Omental fat pad (tissue), 4 donors: ENCODE measurements at places on chromosomes 1 and 21.

DNA sequence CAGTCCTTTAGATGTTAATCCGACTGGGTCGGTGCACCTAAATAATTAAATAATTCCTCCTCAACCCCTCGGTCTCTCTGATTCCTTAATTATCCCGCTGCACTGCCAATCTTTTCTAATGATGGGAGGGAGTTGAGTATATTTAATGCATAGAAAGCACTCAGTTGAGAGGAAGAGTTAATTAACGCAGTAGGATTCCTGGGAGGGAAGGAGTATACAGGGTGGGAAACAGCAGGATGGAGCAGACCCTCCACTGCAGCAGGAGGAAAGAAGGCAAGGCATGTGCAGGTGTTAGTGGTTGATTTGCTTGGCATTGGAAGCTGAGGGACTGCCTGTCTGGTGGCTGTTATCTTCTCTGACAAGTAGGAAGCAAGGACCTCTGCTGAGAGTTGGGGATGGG lies 9.9 kb upstream of the REN start:
- DNase-seq = no peak

DNA sequence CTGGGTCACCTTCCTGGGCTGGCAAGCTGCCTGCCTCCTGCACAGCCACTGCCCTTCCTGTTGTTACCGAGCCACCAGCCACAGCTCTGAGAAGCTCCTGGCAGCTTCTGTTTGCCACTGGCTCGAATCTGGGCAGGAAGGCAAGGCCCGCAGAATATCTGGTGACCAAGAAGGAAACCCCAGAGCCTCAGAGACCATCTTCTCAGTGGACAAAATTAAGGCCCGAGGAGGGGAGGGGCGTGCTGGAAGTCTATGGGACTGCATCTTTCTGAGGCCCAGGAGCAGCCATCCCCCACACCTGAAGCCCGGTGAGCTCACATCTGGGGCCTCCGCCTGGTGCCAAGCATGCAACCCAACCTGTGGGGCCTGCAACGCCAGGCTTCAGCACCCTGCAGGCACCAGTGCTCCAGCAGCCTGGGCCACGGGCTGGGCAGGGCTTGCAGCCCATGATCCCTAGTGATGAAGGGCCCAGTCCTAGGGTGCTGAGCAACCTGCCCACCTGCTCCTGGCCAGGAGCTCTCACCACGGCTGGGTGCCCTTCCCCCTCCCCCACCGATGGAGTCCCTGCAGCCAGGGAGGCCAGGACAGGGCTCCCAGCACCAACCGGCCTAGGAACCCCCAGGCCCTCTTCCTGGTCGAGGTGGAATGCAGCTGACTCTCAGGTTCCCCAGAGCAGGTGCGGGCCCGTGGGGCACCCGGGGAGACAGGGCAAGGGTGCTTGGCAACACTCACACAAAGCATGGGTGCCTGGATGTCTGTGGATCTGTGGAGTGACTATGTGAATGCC lies 879 bp downstream of the CPTP start:
- DNase-seq = no peak

DNA sequence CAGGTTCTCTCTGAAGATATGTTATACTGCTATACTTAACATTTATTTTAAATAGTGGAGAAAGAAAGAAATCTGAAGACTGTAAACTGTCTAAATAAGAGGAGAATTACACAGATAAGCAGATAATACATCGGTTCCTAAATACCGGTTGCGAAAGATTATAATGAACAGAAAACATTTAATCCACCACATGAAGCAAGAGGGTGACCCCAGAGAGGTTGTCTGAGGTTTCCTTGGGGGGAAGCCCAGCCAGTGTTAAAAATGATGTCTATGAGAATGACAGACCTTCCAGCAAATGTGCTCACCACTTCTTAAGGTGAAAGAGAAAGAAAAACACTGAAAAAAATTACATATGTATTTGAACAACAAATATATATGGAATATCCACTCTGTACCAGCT lies 356.4 kb upstream of the KAZN start:
- DNase-seq = no peak

GRCh38 chr1:205588636-205589035 lies 43.2 kb downstream of the ELK4 start:
- no peak for DNase-seq

DNA sequence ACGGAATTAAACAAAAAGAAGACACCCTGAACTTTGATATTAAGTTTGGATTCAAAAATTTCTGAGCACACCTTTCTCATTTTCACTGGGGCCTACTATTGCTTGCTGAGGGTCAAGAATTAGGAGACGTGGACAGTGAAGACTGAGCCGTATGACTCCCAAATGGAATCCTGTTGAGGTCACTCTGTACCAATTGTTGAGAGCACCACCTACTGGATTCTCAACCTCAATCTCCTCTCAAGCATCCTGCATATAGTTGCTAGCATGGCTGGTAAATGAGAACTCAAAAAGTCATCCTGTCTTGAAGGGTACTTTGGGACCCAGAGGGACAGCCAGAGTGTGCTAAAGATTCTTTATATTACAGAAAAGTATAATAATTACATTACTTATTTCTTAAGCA lies 20.2 kb upstream of the MTR start:
- DNase-seq = no peak
